ENCODE measurements at places on chromosomes 5 and 9.

- DNase-seq: peak; percentile 14
Measured at GRCh38 chr9:126506361-126507317, 107.1 kb upstream of the LMX1B start.

DNA sequence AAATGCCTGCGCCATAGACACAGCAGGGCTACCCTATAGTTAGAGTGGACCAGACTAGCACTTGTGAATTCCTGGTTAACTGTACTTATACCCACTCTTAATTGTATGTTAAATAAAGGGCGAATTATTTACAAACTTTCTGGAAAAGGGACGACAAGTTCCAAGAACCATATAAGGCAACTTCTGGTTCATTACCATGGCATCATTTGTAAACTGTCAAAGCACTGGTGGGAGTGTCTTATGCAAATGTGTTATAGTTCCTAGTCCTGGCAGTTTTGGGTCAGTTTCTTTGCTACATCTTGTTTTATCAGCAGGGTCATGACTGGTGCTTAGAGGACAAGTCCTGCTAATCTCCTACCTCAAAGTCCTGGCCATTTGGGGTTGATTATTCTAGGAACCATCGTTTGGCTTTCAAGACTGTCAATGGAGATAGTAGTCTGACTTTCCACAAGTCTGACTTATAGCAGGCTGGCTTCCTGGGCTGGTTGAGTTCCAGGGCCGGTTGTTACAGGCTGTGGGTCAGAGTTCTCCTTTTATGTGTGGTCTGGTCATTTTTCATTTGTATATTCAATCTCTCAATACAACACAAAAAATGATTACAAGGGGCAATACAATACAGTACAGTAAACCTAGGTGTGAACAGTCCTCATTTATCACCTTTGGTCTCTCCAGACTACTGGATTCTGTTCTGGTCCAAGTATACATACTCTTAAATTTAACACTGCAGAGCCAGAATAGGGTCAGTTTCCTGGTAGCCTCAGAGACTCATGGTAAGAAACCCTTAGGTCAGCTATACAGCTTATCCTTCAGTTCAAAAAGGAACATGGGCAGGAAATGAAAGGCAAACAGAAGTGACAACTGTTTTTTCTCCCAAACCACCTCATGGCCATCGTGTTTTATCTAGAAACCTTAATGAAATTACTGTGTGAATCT lies 8.3 kb upstream of the CFAP95 start:
- no peak for DNase-seq

DNA sequence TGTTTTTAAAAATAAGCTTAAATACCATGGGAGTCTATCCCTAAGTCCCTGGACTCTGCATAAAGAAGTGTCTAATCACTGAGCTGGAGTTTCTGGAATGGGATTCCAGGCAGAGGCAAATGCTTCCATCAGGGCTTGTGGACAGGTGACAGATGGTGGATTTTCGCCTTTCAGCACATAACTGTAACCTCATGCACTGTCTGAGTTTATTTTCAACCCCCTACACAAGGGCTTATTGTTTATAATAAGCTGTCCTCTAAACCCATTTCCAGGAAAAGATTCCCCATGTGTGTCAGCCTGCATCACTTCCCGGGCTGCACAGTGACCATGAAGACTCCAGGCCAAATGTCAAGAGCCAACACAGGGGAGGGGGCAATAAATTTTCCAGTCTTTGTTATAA lies 264.0 kb downstream of the PIK3R1 start:
- no peak for DNase-seq

DNA sequence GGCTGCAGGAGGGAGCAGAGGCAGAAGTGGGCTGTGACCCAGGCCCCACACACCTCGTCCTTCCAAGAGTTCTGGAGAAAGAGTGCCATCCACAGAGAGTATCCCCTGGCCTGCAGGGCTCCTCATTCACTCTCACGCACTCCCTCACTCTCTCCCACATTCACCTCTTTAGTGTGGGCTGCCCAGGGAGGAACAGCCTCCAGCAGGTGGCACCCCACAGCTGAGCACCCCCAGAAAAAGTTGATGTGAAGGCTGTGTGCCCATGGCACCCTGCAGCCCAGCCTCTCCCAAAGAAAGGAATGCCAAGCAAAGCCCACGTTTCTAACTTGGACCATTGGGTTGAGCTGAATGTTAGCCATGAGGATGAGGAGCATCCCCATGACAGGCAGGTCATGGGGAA lies 4.5 kb upstream of the SHC3 start:
- no peak for DNase-seq

GRCh38 chr9:33340186-33340585 lies 49.9 kb downstream of the NFX1 start:
- no peak for DNase-seq

DNA sequence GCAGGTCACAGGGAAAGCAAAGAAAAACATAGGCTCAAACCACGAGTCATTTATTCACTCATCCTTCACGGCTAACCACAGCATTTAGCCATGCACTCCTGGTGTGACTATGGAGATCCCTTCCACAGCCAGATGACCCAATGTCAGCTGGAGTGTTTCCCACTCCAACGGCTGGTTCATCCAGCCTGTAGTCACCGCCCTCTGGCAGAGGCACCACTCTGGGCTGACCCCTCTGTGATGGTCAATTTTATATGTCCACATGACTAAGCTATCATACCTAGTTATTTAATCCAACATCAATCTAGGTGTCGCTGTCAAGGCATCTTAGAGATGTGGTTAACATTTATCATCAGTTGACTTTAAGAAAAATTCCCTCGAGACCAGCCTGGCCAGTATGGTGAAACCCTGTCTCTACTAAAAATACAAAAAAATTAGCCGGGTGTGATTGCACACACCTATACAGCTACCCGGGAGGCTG lies 9.5 kb upstream of the PHF19 start:
- no peak for DNase-seq

DNA sequence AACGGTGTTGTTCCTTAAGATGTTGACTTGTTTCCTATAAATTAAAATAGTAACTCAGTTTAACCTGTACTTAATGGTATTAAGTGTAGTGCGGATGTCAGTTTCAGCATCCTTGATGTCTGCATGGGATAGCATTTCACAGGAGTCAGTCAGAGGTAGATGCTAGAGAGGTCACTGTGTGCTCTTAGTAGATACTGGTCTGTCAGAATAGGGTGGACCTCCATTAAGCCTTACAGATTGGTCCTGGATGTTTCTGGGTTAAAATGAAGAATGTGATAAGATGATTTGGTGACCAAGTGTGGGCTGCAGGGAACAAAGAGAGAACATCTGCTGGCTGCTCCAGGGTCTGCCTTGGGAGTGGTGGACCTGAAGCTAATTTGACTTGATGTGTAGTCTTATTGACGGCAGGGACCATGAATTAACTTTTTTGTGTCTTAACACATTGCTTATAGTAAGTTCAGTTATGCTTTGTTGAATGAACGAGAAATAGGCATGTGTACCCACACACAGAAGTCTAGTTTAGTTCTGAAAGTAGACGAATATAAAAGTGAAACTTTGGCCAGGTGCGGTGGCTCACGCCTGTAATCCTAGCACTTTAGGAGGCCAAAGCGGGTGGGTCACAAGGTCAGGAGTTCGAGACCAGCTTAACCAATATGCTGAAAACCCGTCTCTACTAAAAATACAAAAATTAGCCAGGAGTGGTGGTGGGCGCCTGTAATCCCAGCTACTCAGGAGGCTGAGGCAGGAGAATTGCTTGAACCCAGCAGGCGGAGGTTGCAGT lies 12.5 kb downstream of the RAB24 start:
- DNase-seq: no peak

Measured in mesothelial cell of epicardium (in vitro differentiated cells).